ENCODE measurements at places on chromosomes 6 and 20. TPM values are rescaled to one million over a fixed set of nuclear protein-coding genes. Genes with fewer than 3 reads are reported as not detected.

The PRICKLE4 gene
- total RNA-seq = not detected

The RAB44 gene
- not detected for total RNA-seq

The VGLL2 gene
- total RNA-seq = not detected

The FILIP1 gene
- not detected for total RNA-seq

The PGC gene
- not detected for total RNA-seq

DNA sequence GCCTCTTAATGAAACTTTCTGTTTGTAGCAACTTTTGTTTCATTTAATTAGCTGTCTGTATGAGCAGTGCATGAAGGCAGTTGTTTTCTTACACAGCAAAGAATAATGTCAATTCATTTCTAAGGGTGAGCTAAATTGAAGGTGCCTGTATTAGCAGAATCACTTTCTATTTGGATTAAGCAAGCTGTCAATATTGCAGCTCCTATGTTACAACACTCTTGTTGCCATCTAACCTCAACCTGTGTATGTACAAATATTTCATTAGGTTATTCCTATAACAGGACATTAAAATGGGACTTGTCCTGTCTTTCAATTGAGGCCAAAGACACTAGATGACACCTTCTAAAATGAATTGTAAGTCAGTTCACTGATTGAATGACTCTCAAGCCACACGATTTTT lies 647.5 kb downstream of the UTRN start:
- peaks cover 2% of the 10 kb centered on the region for H3K27me3 ChIP-seq
- H3K4me1 ChIP-seq = no peaks in the 10 kb centered on the region
- no peaks in the 10 kb centered on the region for H3K36me3 ChIP-seq
- H3K4me3 ChIP-seq = no peak overlapping the region
- no peak overlapping the region for H3K27ac ChIP-seq

DNA sequence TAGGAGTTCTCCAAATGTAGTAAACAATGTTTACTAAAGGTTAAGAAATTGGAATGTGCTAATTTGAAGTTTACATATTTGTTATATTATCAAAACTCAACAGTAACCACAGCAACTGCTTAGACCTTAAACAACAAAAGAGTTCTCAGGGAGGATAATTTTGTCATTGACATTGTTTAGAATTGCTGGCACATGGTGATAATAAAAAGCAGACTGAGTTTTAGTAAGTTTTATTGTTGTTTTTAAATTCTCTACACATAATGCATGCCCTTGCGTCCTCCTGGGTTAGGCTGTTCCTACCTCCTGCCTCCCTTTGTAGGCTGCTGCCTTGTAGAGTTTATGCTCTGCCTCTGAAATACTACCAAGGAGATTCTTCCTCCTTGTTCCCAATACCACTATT lies 28.7 kb downstream of the LAMA4 start:
- H3K27ac ChIP-seq = no peak overlapping the region
- H3K27me3 ChIP-seq = peaks cover 62% of the 10 kb centered on the region
- no peak for DNase-seq
- no peaks in the 10 kb centered on the region for H3K4me1 ChIP-seq
- no peak overlapping the region for H3K4me3 ChIP-seq
- H3K36me3 ChIP-seq = no peaks in the 10 kb centered on the region

DNA sequence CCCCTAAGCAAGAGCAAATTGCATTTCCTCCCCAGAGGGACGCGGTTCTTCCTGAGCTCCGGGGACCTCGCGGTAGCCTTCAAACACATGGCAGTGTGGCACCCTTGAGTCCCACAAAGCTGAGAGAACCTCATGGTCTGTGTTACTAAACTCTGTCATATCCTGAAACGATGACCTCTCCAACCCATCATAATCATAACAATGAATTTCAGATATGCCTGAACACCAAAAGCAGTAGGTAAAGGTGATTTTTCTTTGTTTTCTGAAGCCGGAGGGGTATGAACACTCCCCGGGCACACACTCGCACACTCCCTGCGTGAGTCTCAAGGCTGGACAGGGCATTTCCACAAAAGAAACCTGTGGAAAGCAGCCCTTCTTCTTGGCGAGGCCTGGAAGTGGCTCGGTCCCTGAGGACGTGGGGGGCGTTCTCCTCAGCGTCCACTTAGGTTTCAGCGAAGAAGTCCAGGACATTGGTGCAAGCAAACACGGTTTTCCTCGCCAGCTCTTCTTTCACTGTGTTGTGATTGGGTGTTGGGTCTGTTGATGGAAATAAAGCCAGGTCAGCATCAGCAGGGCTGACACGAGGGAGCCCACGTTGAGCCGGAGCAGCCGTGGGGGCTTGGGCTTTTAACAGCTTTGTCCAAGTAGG lies 183.4 kb downstream of the ERMARD start:
- H3K27me3 ChIP-seq = no peaks in the 10 kb centered on the region
- H3K4me3 ChIP-seq = no peak overlapping the region
- DNase-seq = no peak
- no peak overlapping the region for H3K27ac ChIP-seq
- H3K36me3 ChIP-seq = no peaks in the 10 kb centered on the region
- H3K4me1 ChIP-seq = no peaks in the 10 kb centered on the region

DNA sequence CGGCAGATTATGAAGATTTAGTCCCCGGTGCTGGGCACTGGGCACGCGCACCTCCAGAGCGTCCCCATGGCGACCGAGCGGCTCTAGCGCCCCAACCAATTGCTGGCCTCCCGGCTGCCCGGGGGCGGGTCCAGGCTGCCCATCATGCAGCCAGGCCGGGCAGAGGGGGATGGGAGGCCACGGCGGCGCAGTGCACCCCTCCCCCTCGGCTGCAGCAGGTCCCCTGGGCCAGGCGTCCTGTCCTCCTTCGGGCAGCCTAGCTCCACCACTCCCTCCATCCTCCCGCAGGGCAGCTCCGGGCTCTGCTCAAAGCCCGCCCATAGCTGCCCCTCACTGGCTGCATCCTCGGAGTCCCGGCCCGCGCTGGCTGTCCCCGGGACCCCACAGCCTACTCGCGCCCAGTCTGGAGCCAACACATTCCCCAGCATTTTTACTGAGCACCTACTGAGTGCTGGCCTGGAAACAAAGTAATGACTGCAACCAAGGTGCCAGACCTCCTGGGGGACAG lies 99.4 kb downstream of the ASXL1 start:
- no peak for DNase-seq
- no peak overlapping the region for H3K27ac ChIP-seq
- H3K4me3 ChIP-seq = no peak overlapping the region
- peaks cover 8% of the 10 kb centered on the region for H3K36me3 ChIP-seq
- no peaks in the 10 kb centered on the region for H3K4me1 ChIP-seq

DNA sequence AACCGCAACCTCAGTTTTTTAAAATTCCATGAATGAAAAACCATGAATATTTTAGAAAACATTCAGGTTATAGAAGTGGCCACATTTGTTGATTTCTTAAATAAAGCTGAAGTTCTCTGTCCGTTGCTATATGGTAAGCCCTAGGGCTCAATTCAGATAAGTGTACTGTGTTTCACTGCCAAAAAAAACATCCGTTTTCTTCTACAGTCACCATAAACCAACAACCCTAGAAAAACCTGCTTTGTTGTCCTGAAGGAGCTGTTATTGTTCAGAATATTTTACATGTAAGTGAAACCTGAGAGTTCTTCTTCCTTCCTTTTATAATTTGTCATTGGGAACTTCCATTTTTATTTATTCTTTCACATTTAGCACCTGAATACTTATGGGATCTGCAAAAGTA lies 274.1 kb downstream of the TFAP2A start:
- H3K4me3 ChIP-seq = no peak overlapping the region
- H3K36me3 ChIP-seq = no peaks in the 10 kb centered on the region
- no peak for DNase-seq
- H3K27me3 ChIP-seq = no peaks in the 10 kb centered on the region
- no peaks in the 10 kb centered on the region for H3K4me1 ChIP-seq
- H3K27ac ChIP-seq = no peak overlapping the region

DNA sequence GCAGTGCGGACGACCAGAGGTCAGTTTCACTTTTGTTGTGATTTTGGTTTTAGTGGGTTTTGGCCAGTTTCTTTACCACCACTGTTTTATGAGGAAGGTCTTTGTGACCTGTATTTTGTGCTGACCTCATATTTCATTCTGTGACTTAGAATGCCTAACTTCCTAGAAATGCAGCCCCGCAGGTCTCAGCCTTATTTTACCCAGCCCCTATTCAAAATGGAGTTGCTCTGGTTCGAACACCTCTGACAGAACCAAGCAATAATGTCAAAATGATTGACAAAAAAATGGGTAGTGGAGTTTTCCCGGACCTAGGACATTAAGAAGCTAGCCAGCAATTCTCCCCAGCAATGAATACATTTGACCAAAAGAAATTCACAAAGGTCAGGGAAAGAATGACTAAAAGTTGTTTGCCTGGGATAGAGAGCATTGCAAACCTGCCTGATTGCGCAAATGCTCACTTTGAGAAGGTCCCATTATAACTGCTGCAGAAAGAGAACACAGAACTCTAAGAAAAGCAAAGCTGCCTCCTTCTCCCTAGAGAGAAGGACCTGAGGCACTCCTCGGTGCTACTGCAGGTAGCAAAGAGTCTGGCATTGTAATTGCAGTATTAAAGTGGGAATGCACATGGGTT lies 288.8 kb downstream of the ADGB start:
- H3K4me3 ChIP-seq = no peak overlapping the region
- DNase-seq = no peak
- peaks cover 5% of the 10 kb centered on the region for H3K4me1 ChIP-seq
- H3K36me3 ChIP-seq = no peaks in the 10 kb centered on the region
- H3K27me3 ChIP-seq = no peaks in the 10 kb centered on the region
- H3K27ac ChIP-seq = no peak overlapping the region

DNA sequence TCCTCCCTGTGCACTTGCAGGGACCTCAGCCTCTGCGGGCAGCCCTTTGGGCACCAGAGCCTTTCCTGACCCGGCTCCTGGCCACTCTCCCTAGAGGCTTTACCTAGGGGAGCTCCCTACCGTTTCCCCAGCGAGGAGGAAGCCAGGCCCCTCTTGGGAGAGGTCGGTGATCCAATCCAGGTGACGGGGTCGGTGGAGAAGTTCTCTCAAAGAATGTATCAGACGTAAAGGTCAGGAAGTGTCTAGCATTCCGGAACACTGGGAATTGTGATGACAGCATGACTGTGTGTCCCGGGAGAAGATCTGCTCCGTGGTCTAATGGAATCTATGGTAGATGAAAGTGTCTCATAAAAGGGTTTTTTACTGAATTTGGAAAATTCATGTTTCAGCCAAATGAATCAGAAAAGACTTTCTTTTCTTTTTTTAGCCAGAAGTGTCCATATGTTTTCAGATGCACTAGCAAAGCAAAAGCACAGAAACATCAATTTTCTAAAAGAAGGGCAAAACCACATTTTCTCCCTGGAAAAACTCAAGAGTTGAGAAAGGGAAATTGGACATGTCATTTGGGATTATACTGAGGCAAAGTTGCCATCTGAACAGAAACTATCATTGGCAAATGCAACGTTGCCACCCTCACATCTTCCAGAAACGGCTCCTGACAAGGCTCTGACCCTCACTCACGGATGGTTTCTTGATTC lies 289.4 kb downstream of the THBS2 start:
- no peaks in the 10 kb centered on the region for H3K4me1 ChIP-seq
- peaks cover 5% of the 10 kb centered on the region for H3K27me3 ChIP-seq
- no peaks in the 10 kb centered on the region for H3K36me3 ChIP-seq
- no peak overlapping the region for H3K27ac ChIP-seq
- DNase-seq = no peak
- no peak overlapping the region for H3K4me3 ChIP-seq

- DNase-seq = no peak
- H3K4me1 ChIP-seq = peaks cover 11% of the 10 kb centered on the region
- peaks cover 9% of the 10 kb centered on the region for H3K36me3 ChIP-seq
- no peak overlapping the region for H3K4me3 ChIP-seq
- no peak overlapping the region for H3K27ac ChIP-seq
These were observed 23.7 kb upstream of the HLA-DQA1 start for GRCh38 chr6:32613475-32613874.

DNA sequence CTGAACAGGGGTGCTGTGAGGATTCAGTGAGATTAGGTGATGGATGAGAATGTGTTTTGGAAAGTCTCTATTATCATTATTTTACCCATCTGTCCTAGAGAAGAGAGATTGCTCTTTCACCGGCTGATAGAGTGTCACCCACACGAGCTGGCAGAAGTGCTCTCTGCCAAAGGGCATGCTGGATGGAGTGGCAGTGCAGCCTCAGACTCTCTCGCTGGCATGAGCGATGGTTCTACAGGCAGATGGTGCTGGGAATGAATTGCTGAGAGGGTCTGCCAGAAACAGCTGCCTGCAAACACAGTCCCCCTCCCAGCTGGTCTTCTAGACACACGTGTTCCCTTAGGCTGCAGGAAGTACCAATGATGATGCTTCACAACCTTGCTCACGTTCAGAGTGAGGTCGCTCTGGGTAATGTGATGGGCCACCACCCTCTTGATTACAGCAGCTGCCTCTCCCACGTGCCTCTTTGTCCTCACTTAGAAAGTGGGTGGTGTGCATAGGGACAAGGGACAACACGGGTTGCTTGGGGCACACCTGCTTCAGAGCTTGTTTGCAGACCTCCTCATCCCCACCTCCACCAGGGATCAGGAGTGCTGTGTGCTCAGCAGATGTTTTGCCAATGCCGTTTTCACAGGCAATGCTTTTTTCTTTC lies 84.7 kb downstream of the FOXA2 start:
- no peak overlapping the region for H3K4me3 ChIP-seq
- DNase-seq = no peak
- H3K36me3 ChIP-seq = no peaks in the 10 kb centered on the region
- H3K27ac ChIP-seq = no peak overlapping the region

DNA sequence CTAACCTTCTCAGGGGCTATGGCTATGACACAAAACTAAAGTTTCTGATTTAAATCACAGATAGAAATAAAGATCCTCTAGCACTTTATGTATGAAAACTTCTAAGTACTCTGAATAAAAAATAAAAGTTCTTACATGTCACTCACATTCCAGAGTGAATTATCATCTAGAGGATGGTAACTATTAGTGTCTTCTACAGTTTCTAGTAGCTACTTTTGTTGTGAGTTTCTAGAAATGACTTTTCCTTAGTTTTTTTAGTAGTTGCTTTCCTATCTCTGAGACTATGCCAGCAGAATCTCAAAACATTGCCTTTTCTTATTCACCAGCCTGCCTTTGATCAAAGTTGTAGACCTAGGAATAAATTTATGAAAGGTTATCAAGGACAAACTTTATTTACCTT lies 10.1 kb downstream of the ZNF318 start:
- no peaks in the 10 kb centered on the region for H3K27me3 ChIP-seq
- peaks cover 2% of the 10 kb centered on the region for H3K4me1 ChIP-seq
- peaks cover 51% of the 10 kb centered on the region for H3K36me3 ChIP-seq

DNA sequence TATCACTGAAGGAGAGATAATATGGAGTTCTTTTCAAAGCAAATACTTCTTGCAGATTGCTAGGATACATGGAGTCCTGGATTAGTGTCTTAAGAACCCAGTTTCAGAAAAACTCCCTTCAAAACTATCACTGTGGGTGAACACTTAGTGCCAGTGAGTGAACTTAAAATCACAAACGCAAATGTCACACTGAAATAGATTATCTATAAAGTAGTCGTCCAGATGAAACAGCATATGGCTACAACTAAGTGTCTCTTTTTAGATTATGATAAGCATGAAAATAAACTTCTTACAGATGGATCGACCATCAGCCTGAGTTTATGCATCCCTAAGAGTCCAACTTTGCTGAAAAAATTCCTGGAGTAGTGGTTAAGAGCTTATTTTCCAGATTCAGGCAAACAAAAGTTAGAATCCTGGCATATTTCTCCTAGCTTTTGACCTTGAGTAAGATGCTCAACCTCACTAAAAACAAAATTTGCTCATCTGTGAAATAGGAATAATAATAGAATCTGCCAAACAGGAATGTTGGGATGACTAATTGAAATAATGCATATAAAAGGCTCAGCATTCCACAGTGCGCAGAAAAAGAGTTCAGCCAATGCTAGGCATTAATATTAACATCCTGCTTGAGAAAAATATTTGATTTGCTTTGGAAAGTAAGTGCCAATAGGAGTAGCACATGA lies 70.4 kb downstream of the DOK5 start:
- no peak overlapping the region for H3K27ac ChIP-seq
- H3K36me3 ChIP-seq = no peaks in the 10 kb centered on the region
- DNase-seq = no peak
- H3K27me3 ChIP-seq = no peaks in the 10 kb centered on the region
- H3K4me1 ChIP-seq = no peaks in the 10 kb centered on the region
- H3K4me3 ChIP-seq = no peak overlapping the region

All from activated T-helper 2 cell treated with anti-CD3 and anti-CD28 coated beads, Interferon-gamma antibody, Interleukin-2, Interleukin-4, amounts not matched to agents 10 μg/mL and 5 μg/mL and 100 μg/mL, durations not matched to agents 14 hours and 24 hours and 36 hours (primary cell).